ENCODE measurements at places on chromosomes 4 and X.

GRCh38 chr4:3827616-3828492 lies 61.7 kb downstream of the ADRA2C start:
- peak; percentile 4 for DNase-seq

DNA sequence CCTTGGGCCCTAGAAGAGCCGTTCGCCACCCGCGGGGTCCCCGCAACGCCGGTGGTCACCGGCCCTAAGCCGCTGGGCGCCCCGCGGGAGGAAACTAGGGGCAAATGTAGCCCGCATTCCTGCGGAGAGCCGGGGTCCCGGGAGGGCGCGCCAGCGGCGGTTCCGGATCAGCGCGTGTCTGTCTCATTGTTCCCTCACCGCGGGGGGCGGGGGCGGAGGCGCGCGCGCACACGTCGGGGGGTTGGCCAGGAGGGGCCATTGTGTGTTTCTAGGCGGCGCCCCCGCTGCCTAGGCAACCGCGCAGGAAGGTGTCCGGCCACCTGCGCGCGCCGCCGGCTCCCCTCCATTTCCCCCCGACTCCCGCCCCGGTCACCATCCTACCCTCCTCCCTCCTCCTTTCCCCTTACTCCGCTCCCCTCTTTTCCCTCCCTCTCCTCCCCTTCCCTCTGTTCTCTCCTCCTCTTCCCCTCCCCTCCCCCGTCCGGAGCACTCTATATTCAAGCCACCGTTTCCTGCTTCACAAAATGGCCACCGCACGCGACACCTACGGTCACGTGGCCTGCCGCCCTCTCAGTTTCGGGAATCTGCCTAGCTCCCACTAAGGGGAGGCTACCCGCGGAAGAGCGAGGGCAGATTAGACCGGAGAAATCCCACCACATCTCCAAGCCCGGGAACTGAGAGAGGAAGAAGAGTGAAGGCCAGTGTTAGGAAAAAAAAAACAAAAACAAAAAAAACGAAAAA lies 789 bp upstream of the DDX3X start:
- peak; percentile 82 for DNase-seq

- no peak for DNase-seq
Measured at GRCh38 chrX:53767544-53767943, 81.0 kb upstream of the HUWE1 start.

DNA sequence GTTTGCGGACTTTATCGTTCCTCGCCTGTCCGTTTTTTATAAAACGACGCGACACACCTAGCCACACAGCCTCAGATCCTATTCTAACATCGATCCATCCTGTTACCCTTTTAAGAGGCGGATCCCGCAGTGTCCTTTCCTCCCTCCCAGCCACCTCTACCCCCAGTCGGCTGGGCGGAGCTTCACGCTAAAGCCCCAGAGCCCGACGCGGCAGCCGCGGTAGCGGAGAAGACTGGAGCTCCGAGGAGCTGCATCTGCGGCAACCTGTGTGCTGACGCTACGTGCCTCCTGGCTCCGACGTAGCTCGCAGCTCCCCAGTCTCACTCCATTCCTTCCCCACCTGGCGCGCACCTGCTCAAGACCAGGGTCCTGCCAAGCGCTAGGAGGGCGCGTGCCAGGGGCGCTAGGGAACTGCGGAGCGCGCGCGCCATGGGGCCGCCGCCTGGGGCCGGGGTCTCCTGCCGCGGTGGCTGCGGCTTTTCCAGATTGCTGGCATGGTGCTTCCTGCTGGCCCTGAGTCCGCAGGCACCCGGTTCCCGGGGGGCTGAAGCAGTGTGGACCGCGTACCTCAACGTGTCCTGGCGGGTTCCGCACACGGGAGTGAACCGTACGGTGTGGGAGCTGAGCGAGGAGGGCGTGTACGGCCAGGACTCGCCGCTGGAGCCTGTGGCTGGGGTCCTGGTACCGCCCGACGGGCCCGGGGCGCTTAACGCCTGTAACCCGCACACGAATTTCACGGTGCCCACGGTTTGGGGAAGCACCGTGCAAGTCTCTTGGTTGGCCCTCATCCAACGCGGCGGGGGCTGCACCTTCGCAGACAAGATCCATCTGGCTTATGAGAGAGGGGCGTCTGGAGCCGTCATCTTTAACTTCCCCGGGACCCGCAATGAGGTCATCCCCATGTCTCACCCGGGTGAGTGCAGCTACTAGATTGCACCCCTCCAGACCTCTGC lies at the start of gene RNF128:
RNF128 (plus strand) TSS at position 217 of the 953 bp plus-strand sequence; CDS start at position 430, 213 bp downstream.
- DNase-seq: peak; percentile 55

DNA sequence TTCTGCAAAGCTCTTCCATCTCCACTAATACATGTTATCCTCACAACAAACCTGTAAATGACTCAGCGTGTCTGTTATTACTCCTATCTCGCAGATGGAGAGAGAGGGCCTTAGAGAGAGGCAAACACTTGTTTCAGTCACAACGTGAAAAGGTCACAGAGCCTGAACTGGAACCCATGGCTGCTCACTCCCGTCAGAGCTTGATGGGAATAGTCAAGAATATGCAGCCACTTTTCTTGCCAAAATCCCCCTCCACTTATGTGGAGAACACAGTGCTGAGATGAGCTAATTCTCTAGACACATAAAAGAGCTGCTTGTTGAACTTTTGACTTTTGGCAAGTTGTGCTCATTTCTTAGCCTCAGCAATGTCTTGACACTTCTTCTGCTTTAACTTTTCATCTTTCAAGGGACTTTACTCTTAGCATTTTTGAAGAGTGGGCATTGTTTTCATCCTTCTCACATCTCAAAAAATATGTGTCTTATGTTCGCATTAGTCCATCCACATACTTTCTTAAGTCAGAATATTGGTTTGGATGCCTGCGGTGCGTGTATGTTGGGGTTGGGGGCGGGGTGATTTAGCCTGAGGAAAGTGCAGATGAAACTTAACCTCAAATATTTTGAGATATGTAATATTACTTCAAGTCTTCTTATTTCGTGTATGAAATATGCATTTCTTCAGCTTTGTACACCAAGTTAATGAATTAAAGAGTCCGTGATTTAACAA lies 69.2 kb downstream of the SYNPO2 start:
- no peak for DNase-seq

GRCh38 chr4:122687531-122688061 lies 44.9 kb upstream of the BBS12 start:
- no peak for DNase-seq

GRCh38 chrX:29478336-29479069 lies 736.9 kb upstream of the MAGEB2 start:
- peak; percentile 6 for DNase-seq

DNA sequence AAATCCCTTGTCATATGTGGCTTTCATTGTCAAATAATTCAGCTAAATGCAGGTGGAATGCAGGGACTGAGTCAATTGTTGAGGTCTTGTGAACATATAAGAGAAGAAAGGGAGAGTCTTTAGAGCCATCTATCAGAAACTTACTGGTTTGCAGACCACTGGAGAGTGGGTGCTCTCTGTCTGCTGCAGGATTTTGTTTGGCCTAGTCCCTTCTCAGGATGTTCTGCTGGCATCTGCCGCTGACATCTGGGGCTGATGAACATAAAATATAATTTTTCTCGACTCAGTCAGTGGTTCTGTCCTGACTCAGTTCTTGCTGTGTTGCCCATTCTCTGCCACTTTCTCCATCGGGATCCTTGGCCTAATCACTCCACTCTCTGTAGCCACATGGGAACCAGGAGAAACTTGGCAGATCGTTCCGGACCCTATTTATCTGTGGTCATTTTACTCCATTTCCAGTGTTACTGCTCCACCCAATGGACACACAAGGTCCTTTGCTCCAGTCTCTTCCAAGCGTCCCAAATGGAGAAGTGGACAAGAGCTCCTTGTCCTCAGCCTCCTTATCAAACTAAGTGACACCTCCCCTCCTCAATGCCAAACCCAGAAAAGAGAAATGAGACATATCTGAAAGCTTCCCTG lies 436.2 kb downstream of the FAT4 start:
- DNase-seq: no peak

DNA sequence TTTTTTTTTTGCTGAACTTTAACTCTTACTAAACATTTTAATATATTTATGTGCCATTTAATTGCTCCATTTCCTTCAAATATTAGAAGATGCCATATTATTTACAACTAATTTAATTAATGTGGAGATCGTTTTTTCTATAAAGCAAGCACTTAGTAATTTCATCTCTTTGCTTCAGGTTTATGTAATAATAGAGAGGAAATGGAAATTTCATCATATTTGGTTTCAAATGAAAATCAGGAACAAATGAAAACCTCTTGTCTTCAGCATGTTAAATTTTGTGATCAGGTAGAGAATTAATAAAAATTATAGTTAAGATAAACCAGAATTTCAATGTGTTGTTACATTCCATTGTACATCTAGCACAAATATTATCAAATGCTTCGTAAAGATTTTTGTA lies 120.1 kb downstream of the SYNPO2 start:
- no peak for DNase-seq

GRCh38 chr4:94531991-94532789 lies 80.4 kb downstream of the PDLIM5 start:
- DNase-seq: peak; percentile 36

DNA sequence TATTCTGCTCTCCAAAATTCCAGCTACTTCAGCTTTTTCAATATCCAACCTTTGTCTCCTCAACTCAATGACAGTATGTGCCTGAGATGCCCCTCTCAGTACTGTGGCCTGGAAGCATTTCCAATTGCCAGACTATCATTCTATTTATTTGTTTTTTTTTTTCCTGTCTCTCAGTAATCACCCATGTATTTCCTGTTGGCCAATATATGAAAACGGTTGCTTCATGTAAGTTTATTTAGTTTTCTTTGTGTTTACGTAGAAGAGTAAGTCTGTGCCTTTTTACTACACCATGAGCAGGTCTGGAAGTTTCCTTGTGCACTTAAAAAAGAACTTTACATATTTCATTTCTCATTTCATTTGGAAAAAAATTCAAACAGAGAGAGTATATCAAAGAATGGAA lies 537.5 kb upstream of the SPANXN1 start:
- no peak for DNase-seq

GRCh38 chr4:76513482-76513881 lies 78.5 kb downstream of the SHROOM3 start:
- no peak for DNase-seq

DNA sequence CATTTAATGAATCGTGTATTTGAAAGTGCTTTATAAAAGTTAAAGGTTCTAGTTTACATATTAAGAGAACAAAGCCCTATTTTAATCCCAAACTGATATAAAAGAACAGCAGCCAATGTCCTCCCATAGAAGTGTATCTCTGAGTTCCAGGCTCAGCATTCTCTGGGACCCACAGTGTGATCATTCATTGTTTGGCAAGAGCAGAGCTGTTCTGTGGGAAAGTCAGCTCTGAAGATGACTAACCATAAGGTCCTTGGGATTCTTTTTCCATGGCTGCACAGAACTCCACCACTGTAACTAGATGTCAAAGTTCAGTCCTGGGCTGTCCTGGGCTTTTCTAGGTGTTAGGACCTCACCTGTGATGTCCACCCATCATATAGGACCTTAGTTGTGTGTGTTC lies 157.0 kb upstream of the TLL1 start:
- DNase-seq: no peak

DNA sequence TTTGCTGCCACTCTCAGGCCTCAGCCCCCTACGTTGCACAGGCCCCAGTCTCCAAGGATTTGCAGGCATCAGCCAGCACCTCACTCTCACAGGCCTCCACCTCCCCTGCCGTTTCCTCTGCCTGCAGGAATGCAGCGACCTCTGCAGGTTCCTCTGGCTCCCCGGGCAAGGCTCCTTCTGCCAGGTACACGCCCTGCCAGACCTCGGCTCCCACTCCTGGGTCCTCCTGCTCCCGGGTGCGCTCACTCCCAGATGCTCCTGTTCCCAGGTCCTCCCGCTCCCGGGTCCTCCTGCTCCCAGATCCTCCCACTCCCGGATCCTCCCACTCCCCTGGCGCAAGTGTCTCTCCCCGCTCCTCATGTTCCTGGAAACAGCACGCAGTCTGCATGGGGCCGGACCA lies 144.4 kb upstream of the RADX start:
- DNase-seq: no peak

GRCh38 chr4:31328932-31329331 lies 608.8 kb downstream of the PCDH7 start:
- no peak for DNase-seq

- DNase-seq: no peak
Measured at GRCh38 chrX:56797574-56798338, 68.7 kb downstream of the NBDY start.

- DNase-seq: no peak
Measured at GRCh38 chrX:31838617-31839016, 766.8 kb upstream of the FTHL17 start.

- no peak for DNase-seq
Measured at GRCh38 chr4:54879576-54879975, 221.8 kb downstream of the KIT start.

GRCh38 chr4:2961811-2962441 lies 1.3 kb downstream of the NOP14 start:
- no peak for DNase-seq

GRCh38 chrX:2441466-2441865 lies 59.3 kb downstream of the DHRSX start:
- no peak for DNase-seq

GRCh38 chr4:89226665-89227574 lies 80.7 kb downstream of the GPRIN3 start:
- peak; percentile 67 for DNase-seq

GRCh38 chr4:118760493-118760892 lies 75.3 kb downstream of the METTL14 start:
- DNase-seq: no peak

GRCh38 chrX:42505016-42505415 lies 272.9 kb downstream of the PPP1R2C start:
- no peak for DNase-seq

DNA sequence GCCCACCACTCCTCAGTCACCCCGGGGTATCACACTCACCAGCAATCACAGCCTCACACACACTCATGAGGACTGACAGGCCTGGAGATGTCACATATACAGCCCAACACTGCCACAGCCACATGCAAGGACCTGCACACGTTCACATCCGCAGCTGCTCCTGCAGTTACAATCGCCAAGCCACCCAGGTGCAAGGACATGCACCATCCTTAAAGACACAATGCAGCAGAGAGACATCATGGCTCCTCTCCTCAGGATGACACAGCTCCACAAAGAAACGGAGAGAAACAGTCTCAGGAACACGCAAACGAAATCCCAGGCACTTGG lies 1.1 kb downstream of the PCSK1N start:
- DNase-seq: no peak

GRCh38 chr4:81351654-81352445 lies 119.9 kb downstream of the RASGEF1B start:
- peak; percentile 40 for DNase-seq

DNA sequence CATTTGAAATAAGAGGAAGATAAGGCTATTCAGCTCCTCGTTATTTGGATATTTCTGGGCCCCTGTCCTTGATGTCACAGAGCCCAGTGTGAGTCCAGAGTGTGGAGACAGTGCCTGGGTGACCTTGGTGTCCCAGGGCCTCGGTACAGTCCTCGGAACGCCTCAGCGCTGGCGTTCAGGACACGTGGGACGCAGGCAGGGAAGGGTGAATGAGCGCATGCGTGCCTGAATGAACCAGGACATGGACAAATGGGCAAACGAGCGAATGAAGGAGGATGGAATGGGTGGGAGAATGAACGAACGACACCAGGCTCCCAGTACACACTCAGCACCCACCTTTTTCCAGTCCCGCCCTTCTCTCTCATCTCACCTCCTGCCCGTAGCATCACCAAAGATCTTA lies 44.2 kb downstream of the EVC start:
- DNase-seq: no peak
